ENCODE measurements at places on chromosomes 11 and 22.

- DNase-seq, result no peak
These were observed 57.9 kb downstream of the NOX4 start for GRCh38 chr11:89433278-89433677.

DNA sequence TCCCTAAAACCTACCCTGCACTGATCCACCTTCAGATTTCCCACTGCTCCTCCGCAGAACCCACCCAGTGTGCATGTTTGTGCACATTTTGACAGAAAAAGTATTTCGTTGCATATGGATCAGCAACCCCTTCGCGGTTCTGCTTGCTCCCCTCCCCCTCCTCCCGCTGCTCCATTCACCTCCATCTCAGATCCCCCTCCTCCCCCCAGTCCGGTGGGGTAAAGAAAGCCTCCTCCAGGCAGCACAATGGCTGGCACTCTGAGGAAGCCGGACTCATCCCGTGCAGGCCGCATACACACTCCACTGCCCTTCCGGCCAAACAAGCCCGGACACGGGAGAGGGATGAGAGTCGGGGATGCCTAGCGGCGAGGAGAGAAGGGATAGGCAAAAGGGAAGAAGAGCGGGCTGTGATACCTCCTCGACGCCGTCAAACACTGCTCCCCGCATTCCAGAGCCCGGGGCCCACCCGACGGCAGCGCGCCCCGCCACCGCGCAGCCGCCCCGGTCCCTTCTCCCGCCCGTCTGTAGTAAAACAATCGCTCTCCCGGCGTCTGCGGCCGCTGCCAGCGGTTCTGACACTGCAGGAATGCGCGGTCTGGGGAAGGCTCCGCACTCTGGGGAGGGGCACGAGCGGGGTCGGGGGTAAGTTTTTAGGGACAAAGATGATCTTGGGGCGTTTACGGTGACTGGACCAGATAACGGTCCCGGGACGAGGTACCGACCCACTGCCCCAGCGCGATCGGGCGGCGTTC lies 915 bp downstream of the FEZ1 start:
- DNase-seq, result no peak

GRCh38 chr11:121814962-121815361 lies 301.1 kb downstream of the BLID start:
- DNase-seq, result no peak

- no peak for DNase-seq
These were observed 150.1 kb downstream of the CEP164 start for GRCh38 chr11:117477721-117478120.

GRCh38 chr11:102385085-102386007 lies 38.3 kb downstream of the BIRC2 start:
- no peak for DNase-seq

- DNase-seq, result no peak
These were observed 204.5 kb downstream of the CSNK2A3 start for GRCh38 chr11:11148596-11148995.

- no peak for DNase-seq
These were observed 15.0 kb upstream of the GNB1L start for GRCh38 chr22:19869497-19870152.

DNA sequence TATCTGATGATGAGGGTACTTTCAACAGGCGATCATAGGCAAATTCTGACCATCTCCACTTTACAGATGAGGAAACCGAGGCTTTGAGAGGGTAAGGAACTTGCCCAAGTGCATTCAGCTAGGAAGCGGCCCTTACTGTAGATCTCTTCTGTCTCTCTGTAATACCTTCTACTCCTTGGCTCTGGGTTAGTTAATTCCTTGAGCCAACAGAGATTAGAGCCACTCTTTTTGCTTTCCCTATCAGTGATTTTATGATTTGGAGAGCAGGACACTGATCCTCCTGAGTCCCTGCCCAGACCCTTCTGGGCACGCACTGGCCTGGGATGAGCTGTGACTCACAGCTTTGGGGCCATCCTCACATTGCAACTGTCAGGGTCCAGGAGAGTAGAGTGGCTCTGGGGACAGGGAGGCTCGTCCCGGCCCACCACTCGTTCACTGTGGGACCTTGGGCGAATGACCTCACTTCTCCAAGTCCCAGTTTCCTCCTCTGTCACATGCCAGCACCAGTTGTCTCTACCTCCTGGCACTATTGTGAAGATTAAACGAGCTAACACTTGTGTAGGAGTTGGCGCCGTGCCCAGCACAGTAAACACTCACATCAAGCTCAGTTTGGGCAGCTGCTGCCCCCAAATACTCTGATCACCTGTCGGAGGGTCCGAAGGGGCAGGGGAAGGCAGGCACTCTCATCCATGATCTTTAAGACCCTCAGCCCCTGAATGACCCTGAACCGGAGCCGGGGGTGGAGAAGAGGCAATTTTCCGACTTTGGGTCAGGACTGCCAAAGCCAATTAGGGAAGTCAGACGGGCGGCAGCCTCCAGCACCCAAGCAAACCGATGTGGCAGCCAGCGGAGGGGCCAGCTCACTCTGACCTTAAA lies 235.0 kb downstream of the MIAT start:
- peak; percentile 93 for DNase-seq

GRCh38 chr11:83951521-83951920 lies 665.4 kb upstream of the CCDC90B start:
- no peak for DNase-seq

- no peak for DNase-seq
These were observed 185.0 kb downstream of the NELL1 start for GRCh38 chr11:20854215-20854955.

GRCh38 chr11:10285148-10285802 lies 8.7 kb downstream of the SBF2 start:
- no peak for DNase-seq

DNA sequence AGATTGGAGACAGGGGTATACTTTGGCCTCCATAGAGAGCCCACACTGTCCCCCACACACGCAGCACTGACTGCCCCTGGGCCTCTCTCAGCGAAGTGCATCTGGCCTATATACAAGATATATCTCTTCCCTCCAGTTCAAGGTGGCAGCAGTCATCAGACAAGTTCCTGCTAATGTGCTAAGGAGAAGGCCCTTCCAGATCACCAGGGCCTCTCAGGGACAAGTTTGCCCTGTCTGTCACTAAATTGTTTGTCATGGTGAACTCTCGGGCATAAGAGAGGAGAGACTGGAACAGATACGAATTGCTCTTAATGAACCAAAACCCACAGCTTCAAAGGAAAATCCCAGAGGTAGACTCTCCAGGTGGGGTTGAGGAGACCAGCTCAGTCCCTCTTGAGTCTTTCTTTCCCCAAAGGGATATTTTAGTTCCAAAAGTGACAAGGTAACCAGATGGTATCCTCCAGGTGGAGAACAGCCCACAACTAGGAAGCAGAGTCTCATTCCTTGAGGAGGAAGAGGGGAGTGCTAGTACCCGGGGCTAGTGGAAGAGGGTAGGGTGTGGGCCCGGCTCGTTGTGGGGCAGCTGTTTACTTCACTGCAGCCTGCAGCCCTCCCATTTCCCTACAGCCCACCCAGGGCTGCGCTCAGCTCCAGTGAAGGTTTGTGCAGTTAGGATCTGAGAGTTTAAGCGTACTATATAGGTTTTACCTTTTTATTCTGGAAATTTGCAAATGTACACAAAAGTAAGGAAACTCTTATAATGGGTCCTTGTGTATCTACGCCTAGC lies 2.2 kb upstream of the SLC35C1 start:
- DNase-seq, result no peak

- DNase-seq, result peak; percentile 5
These were observed 10.7 kb downstream of the IL17RA start for GRCh38 chr22:17095538-17095937.

DNA sequence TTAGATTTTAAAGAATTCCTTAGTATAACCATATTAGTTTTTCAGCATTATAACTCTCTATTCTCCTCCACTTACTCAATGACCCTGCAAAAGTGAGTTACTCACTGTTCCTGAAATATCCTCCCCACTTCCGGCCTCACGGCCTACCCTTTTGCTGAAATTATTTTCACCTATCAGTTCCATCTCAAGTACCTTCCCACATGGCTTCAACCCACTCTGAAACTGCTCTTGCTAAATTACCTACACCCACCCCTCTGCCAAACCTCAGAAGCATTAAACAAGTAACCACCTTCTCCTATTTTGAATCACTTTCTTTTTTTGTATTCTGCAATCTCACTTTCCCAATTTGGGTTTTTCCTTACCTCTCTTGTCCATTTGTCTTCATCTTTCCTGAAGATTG lies 37.7 kb downstream of the OR5P2 start:
- no peak for DNase-seq

GRCh38 chr11:8689726-8690255 lies 7.2 kb downstream of the RPL27A start:
- DNase-seq, result no peak

DNA sequence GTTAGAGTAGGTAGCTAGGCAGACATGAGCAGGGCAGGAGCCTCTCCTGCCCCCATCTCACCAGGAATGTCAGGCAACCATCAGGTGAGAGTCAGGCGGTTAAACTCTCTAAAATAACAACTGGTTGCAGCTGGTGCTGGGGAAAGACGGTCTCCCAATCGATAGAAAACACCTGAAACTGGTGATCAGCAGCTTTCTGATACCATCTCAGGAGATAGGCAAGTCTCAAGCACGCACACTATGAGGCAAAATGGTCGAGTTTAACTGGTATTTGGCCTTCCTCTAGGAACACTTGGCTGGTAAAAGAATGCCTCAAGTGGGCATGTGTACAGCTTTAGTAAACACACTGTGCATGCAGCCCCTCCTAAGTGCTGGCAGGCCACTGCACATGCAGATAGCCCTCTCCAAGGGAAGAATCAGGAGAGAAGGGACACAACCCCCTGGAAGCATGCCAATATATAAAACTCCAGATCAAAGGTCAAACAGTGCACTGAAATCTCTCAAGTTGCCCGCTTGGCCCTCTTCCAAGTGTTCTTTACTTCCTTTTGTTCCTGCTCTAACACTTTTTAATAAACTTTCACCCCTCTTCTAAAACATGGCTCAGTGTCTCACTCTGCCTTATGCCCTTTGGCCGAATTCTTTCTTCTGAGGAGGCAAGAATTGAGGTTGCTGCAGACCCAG lies 88.7 kb downstream of the USP35 start:
- DNase-seq, result no peak

- DNase-seq, result no peak
These were observed 101.2 kb upstream of the RAG2 start for GRCh38 chr11:36699271-36699670.

GRCh38 chr11:46142561-46142960 lies 21.3 kb upstream of the PHF21A start:
- no peak for DNase-seq

DNA sequence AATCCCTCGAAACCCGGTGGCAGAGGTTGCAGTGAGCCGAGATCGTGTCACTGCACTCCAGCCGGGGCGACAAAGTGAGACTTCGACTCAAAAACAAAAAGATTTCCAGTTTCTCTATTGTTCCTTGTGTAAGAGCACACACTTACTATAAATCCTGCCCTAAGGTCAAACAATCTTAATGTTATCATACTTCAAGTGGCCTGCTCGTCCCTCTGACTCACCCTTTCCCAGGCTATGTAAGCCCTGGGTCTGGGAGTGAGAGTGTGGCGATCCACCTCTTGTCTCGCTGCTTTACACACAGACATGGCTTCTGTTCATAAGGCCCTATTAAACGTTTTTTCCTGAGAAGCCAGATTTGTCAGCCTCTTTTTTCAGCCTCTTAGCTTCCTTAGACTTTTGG lies 24.4 kb upstream of the A4GALT start:
- no peak for DNase-seq

- no peak for DNase-seq
These were observed 40.1 kb downstream of the BID start for GRCh38 chr22:17734187-17734586.

DNA sequence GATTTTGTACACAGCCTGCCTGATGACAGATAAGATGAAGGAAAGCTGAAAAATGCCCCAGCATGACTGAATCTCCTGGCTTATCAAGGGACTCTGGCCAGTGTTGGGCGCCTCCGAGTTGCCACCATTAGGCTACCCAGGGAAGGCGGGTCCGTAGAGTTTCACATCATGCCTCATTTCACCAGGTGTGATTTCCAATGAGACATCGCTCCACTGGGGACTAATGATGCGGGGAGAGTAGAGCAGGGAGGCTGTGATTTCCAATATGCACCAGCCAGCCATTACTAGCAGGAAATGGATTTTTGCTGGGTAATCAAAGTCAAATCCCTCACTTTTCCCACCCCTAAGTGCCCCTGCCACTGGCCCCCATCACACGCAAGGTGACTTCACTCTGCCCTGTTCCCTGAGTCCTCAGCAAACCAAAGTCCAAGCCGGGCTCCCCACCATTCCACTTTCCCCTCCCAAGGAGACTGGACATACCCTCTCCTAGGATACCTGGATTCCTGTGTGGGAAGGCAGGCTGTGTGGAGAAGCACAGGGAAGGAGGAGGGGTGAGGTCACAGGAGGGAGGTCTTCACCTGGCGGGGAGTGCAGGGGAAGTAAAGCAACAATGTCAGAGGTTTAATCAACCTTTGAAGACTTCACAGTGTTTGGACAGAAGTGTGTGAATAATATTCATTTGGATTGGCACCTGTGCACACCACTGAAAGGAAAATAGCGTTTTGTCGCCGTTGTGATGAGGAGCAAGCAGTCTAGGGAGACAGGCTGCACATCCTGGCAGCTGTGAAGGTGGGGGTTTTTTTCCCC lies 613.3 kb upstream of the CADM1 start:
- DNase-seq, result no peak

DNA sequence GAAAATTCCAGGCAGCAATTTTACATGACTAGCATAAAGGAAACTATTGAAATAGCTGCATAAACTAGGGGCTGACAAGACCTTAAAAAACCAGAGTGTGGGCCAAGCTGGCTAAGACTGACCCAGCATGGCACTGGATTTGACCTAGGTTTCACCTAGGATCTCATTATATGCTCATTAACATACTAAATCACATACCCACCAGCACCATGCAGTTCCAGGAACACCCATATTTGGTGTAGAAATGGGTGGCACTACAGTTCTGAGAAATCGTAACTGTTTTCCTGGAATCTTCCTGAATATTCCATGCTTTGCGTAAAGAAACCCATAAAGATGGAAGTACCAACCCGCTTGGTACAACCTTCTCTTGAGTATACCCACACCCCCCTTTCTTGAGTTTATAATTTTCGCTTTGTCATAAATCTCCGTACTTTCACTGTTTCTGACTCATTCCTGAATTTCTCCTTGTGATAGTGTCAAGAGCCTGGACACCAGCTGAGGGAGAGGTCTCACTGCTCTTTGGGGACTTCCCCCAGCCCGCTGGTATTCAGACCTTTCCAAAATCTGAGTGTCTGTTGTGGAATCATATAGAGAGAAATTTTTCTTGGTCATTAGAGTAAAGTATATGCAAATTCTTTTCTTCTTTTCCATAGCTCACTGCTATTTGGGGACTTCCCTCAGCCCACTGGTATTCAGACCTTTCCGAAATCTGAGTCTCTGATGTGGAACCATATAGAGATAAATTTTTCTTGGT lies 55.1 kb downstream of the MTMR3 start:
- no peak for DNase-seq

DNA sequence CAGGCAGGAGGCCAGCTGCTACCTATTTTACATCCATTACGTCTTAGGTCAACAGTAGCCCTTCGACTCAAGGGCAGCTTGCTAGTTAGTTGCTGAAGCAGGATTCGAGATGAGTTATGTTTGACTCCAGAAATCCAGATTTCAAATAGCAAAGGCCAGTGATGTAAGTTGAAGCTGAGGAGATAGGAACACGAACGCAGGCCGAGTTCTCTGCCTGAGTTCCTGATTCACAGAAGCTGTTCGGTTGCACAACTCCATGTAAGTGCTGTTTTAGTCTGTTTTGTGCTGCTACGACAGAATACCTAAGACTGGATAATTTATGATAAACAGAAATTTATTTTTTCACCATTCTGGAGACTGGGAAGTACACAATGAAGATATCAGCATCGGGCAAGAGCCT lies 111.2 kb downstream of the SLC1A2 start:
- DNase-seq, result no peak
